ENCODE measurements at places on chromosomes 3 and 15.

DNA sequence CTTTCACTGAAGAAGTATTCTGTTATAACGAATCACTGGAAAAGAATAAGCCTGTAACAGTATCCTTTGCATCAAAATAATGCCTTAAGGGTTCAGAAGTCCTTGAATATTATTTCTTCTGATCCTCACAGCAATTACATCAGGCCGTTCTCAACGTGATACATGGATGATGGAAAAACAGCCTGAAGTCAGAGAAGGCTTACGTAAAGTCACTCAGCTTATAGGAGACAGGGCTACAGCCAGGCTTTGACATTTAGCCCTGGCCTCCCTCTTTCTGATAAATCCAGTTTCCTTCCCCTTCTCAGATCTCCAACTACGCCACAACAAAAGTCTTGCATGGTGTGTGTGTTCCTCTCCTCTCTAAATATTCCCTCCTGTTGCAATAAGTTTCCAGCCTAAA is 131.9 kb downstream of the ANO10 start:
- DNase-seq, result no peak

- no peak for DNase-seq
Observed at GRCh38 chr15:52408823-52409222, 113.2 kb upstream of the MYO5C start.

- no peak for DNase-seq
Observed at GRCh38 chr3:61877359-61878138, 316.2 kb downstream of the PTPRG start.

- DNase-seq, result no peak
Observed at GRCh38 chr3:194431554-194431953, 32.5 kb upstream of the GP5 start.

DNA sequence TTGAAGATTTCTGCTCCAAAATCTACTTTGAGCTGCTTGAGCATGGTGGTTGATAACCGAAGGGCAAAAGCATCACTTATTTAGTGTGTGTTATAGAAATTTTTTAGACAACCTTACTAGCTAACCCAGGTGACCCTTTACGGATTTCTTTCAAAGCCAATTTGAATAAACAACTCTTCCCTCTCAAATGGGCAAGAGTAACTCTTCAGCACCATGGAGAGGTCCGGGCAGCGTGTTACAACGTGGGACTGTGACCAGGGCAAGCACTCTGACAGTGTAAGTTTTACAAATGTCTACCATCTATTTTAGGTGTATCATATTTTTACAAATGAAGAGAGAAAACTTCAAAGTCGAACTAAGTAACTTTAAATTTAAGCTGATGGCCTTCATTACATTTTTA is 471.8 kb downstream of the MFSD1 start:
- no peak for DNase-seq

DNA sequence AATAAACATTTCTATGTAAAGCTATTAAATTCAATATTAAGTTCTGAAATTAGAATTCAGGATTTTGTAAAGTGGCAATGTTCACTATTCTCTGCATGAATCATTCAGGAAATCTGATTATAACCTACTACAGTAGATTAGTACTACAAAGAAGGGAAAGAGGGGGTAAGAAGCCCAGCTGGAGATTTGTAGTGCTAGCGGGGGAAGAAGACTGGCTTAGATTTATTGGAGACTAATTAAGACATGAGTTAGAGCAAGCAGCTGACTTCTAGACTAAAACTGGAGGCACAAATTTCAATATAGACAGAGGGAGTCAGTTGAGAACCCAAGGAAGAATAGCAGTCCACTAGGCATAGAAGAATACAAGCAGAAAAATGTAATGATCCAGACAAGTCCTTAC is 55.8 kb upstream of the SETMAR start:
- DNase-seq, result no peak

DNA sequence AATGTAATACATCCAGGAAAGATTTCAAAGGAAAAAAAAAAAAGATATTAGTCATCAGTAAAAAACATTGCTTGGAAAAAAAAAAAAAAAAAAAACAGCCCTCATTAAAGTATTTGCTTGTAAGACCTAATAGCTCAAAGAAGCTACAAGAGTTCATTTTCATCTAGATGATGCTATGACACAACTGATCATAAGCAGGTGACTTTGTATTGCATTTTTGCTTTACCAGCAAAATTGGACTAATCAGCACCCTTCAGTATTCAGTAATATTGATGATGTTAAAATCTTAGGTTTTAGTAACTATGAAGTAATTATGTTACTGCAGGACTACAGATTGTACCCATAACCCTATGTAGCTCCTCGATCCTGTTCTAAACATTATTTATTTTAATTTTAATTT is 214.7 kb upstream of the CADM2 start:
- DNase-seq, result no peak

- DNase-seq, result no peak
Observed at GRCh38 chr15:57540736-57541135, 51.0 kb upstream of the MYZAP start.

DNA sequence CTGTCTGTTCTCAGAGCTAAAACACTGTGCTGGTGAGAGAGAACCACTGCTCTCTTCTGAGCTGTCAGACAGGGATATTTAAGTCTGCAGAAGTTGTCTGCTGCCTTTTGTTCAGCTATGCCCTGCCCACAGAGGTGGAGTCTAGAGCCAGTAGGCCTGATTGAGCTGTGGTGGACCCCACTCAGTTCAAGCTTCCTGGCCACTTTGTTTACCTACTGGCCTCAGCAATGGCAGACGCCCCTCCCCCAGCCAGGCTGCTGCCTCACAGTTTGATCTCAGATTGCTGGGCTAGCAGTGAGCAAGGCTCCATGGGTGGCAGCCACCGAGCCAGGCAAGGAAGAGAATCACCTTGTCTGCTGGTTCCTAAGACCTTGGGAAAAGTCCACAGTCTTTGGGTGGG is 21.0 kb upstream of the CACNA1D start:
- DNase-seq, result no peak

DNA sequence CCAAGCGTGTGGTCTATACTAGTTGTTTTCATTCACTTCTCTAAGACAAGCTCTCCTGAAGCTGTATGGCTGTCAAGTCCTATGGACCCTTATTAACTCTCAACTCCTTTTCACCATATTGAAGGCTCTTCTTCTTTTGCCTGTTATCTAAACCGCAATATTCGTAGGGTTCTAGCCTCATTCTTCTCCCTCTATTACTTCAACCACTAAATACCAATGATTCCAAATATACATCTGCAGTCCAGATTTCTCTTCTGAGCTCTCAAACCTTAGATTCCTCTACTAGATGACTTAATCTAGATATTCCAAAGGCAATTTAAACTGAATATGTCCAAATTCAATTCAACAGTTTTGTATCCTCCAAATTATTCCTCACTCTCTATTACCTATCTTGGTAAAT is 24.6 kb downstream of the AQR start:
- DNase-seq, result no peak

DNA sequence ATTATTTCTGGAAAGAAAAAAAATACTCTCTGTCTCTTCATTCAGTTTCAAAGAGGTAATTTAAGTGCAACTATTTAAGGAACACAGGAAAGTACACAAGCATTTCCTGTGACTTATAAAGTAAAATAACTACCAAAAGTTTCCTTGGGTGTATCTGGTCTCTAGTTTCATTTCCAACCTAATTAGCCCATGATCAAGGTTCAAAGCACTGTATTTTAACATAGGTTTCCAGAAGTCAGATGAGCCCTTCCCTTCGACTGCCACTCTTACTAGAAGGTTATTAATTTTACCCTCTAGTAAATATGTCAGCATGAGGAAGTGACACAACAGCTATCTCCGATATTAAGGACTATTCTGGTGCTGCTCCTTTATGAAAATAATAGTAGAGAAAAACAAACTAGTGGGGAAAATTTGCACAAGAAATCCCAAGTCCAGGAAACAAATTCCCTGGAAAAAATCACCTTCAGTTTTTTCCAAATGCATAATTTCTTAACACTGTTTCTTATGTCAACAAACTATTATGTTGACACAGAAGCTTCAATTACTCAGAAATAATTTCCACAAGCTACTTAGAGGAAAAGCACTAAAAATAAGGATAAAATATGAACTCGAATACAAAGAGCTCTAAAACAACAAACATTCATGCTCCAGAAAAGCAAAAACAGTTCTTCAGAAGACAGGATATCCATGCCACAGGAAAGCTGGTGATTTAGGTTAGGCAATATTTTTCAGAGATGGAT is 35.3 kb downstream of the CCPG1 start:
- no peak for DNase-seq

- no peak for DNase-seq
Observed at GRCh38 chr3:126867190-126867862, 115.6 kb upstream of the PLXNA1 start.

DNA sequence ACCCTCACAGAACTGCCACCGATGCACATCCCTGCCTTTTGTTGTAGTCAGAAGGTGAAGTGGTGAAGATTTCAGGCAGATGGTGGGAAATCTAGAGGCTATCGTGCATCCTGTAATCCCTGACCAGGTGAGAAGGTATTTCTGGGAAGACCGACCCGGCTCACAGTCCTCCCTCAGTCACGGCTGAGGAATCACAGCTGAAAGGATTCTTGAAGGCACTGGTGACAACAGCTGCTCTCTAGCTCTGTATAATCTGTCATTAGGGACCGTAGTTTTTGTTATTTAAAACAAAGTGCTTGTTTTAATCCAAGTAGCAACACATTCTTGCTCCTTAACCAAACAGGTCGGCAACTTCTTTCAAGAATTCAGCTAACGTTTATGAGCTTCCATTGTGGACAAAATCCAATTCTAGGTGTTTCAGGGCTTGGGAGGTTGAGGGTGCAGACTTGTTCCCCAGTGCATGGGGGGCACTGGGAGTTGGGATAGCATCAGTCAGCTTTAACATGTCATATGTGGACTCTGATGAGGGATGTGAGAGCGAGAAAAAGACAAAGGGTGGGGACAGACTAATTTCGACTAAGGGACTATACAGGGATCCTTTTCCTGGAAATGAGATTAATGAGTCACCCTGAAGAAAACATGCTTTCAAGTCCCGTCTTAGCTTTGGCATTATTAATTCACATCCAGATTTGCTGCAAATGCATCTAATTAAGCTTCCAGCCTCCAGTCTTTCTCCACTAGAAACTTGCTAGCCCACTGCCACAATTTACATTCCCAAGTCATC is 141.0 kb upstream of the RASGRP1 start:
- no peak for DNase-seq

DNA sequence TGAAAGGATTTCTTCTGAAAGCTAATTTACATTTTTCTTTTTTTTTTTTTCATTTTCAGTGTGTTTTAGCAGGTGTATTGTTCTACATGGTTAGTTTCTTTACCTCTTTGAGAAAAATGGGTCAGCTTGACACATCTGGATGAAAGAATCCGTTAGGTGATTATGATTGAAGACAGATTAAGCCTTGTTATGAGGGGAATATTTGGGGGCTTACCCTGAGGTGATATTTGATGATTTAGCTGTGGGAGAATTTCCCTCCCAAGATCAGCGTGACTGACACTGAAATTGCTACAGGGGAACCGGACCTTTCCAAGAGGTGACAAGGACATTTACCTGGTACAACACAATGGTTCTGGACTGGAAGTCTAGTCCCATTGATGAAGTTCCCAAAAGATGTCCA is 147.5 kb downstream of the NFKBIZ start:
- DNase-seq, result no peak

DNA sequence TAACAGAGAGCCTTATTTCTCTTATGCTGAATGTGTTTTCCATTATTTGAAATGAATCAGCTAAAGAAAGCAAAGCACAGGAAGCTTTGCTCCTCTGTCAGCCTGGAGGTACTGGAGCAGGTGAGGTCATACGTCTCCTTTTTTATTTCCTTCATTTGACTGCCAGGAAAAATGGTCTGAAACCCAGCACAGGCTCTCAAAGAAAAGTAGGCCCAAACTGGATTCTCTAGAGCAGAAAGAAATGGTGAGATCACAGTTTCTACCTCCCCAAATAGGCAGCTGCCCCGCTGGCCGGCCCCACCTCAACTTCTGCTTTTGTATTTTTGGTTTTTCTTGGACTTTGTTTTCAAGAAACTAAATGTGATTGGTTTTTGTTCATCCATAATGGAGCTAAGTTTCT is 95.1 kb downstream of the RPL39L start:
- no peak for DNase-seq

DNA sequence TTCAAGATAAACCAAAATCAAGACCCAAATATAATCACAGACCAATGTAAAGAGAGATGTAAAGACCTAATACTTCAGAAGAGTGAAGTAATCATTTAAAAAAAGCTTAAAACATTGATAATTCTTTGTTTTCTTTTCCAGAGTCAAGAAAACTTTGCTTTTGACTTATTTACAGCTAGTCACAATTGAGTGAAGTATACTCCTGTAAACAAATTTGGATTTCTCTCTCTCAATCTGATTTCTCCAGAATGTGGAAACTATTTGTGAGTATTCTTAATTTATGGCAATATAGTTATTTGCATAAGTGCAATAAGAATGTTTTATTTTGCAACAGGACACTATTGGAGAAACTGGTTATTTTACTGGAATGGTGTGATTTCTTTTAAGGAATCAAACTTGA is 43.7 kb upstream of the ZBTB20 start:
- DNase-seq, result no peak

DNA sequence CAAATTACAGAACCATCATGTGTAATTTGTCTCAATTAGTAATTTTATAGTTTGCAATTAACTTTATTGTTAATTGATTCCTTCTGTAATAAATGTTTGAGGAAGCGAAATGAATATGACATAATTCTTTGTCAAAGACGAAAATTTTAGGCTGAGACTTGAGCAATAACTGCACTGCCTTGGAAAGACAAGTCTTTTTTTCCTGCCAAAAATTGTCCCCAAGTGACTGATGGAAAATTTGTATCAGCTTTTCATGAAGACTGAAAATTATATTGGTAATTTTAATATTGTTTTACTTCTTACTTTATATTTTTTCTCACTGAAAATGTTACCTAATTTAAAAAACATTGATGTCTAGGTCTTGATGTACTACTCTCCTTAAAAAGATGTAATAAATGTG is 622.6 kb downstream of the NLGN1 start:
- DNase-seq, result no peak

GRCh38 chr3:38579141-38579540 is 70.3 kb downstream of the SCN5A start:
- DNase-seq, result no peak

- DNase-seq, result no peak
Observed at GRCh38 chr3:121295452-121295851, 250.3 kb downstream of the POLQ start.

DNA sequence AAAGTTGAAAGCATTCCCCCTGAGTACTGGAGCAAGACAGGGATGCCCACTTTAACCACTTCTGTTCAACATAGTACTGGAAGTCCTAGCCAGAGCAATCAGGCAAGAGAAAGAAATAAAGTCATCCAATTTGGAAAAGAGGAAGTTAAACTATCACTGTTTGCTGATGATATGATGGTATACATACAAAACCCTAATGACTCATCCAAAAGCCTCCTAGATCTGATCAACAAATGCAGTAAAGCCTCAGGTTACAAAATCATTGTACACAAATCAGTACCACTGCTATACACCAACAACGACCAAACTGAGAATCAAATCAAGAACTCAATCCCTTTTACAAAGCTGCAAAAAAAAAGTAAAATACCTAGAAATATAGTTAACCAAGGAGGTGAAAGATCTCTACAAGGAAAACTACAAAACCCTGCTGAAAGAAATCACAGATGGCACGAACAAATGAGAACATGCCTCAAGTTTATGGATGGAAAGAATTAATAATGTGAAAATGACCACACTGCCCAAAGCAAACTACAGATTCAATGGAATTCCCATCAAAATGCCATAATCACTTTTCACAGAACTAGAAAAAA is 40.3 kb downstream of the RPL39L start:
- DNase-seq, result no peak

Measured in T follicular helper cell (primary cell).